ENCODE measurements at places on chromosomes 2 and 18. TPM values are rescaled to one million over a fixed set of nuclear protein-coding genes. Genes with fewer than 3 reads are reported as not detected.

NGEF gene
- total RNA-seq: 46.1 TPM

GRCh38 chr2:190486037-190486623 is 48.4 kb downstream of the NEMP2 start:
- H3K4me3 ChIP-seq: no peak overlapping the region
- no peaks in the 10 kb centered on the region for H3K36me3 ChIP-seq
- H3K4me1 ChIP-seq: no peaks in the 10 kb centered on the region
- H3K27ac ChIP-seq: no peak overlapping the region
- no peaks in the 10 kb centered on the region for H3K27me3 ChIP-seq
- DNase-seq: no peak

IGFBP5 gene
- 263 TPM for total RNA-seq

DNA sequence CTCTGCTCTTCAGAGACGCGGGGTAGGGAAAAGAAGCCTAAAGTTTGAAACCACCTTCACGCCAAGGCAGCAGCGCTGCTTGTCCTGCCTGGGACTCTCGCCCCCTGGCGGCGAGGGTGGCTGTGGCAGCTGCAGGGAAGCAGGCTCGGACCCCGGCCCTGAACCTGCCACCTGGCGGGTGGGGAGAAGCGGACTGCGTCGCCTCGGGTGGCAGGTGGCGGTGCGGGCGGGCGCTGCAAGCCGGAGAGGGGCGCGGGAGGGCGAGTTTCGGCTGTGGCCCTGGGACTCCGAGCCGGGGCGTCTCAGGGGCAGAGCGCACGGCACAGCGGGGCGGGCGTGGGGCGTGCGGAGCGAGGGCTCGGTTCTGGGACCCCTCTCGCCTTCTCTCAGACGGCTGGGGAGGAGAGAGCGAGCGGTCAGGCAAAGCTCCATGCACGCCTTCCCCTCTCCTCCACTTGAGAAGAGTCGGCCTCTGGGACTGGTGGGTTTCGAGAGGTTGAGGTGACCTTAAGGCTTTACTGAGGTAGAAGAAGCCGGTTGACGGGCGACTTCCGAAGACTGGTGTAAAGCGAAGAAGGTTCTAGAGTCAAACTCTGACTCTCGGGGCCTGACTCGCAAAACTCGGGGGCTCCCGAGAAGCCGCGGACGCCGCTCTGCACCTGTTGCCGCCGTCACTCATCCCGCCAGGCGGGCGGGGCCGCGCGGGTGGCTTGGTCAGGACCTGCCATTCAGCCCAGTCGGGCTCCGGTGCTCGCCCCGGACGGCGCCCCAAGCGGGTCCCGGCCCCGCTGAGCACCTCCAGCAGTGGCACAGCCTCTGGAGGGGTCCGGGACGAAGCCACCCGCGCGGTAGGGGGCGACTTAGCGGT is 1.1 kb upstream of the BOLL start:
- peak overlapping the region; percentile 34 for H3K4me3 ChIP-seq
- DNase-seq: peak; percentile 41
- H3K27ac ChIP-seq: no peak overlapping the region
- peaks cover 9% of the 10 kb centered on the region for H3K4me1 ChIP-seq

- no peaks in the 10 kb centered on the region for H3K27me3 ChIP-seq
- no peaks in the 10 kb centered on the region for H3K36me3 ChIP-seq
- H3K4me3 ChIP-seq: no peak overlapping the region
- H3K4me1 ChIP-seq: peaks cover 3% of the 10 kb centered on the region
Measured at GRCh38 chr2:41928526-41928925, 119.3 kb upstream of the PKDCC start.

GRCh38 chr2:67626656-67627055 is 229.5 kb downstream of the ETAA1 start:
- DNase-seq: no peak
- H3K27ac ChIP-seq: no peak overlapping the region
- H3K27me3 ChIP-seq: no peaks in the 10 kb centered on the region

- no peak overlapping the region for H3K4me3 ChIP-seq
- H3K4me1 ChIP-seq: no peaks in the 10 kb centered on the region
- DNase-seq: no peak
- H3K27me3 ChIP-seq: no peaks in the 10 kb centered on the region
- H3K27ac ChIP-seq: no peak overlapping the region
Measured at GRCh38 chr2:53998834-53999233, 28.0 kb upstream of the PSME4 start.

PCARE gene
- total RNA-seq: under 0.01 TPM

FSHR gene
- not detected for total RNA-seq

DNA sequence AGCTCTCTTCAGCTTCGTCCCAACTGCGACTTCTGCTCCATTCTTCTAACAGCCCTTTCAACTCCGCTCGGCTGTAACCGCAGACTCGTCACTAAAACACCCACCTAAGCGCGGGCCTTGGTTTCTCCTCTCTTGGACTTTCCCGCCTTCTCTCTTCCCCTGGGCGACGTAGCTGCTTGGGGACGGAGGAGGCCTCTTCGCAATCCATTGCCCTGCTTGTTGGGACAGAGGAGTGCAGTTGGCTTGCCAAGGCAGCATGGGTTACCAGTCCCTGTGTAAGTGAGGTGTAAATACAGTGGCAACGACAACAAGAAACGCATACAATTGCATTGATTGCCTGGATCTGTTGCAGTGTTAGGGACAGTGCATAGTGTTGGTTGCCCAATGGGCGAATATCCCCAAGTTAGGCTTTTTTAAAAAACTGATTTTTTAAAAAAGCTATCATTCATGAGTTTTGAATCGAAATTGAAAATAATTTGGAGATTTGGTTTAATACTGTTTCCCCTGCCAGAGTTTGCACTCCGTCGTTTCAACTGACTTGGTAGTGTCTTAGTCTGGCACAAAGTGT is 484 bp upstream of the DARS1 start:
- peaks cover 28% of the 10 kb centered on the region for H3K4me1 ChIP-seq
- peak overlapping the region; percentile 93 for H3K27ac ChIP-seq
- H3K4me3 ChIP-seq: peak overlapping the region; percentile 91
- no peaks in the 10 kb centered on the region for H3K36me3 ChIP-seq

PRKRA gene
- 52.1 TPM for total RNA-seq
